ENCODE measurements at places on chromosomes 4 and X.

- no peak for DNase-seq
Observed at GRCh38 chr4:22045051-22045630, 96.6 kb upstream of the KCNIP4 start.

- no peak for DNase-seq
Observed at GRCh38 chr4:138409670-138410069, 167.5 kb upstream of the SLC7A11 start.

DNA sequence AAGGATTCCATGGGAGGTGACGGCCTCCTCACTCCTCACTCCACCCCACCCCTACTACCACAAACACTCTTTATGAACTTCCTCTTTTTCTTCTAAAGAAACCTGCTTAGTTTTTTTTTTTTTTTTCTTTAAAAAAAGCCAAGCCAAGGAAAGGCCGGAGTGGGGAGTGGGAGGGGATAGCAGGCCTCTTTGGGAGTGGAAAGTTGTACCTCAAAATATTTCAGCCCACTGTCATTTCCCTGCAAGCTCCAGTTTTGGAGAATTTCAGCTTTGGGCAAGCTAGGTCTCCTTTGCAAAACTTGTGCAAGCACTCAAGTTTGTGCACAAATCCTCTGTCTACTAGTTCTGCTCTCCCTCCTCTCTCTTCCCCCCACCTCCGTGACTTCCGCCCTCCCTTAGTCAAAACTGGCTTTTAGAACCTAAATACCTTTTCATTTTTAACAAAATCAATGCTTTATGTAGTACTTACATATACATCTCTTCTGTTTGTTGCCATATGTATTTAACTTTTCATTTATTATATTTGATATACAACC, 512 bp upstream of the ANTXR2 start:
- DNase-seq, result peak; percentile 83

GRCh38 chr4:101022151-101023024, 324.9 kb downstream of the PPP3CA start:
- DNase-seq, result no peak

DNA sequence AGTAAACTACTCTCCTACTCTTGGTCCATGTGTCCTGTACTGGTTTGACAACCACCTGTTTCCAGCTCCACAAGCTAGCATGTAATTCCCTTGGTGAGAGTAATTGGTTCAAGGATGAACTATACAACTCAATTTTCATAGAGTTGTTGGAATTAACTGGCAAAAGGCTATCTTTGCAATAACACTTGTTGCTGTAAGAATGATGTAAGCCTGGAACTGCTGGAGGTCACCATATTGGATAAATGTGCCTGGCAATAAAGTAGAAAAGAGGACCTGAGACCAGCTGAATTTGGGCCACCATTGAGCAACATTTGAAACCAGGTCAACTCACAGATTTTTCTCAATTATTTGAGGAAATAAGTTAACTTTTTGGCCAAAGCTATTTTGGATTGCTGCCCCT, 175.5 kb downstream of the CAMK2D start:
- DNase-seq, result peak; percentile 86

GRCh38 chrX:87140800-87141483, 376.7 kb upstream of the KLHL4 start:
- DNase-seq, result no peak

DNA sequence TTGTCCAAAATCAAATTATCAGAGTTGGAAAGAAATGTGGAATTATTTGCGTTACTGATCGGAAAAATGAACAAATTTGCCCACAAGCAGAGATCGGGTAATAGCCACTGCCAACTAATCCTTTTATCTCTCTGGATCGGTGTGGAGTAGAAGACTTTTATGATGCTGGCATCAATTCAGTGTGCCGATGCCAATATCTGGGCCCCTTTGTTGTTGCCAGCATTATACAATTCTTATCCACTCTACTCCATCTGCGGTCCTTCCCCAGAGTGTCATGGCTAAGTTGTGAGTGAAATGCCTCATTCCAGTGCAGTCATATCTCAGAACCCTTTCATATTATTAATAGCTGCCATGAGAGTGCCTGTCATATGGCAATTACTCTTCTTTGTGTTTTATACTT, 660.2 kb downstream of the ADGRL3 start:
- DNase-seq, result no peak

GRCh38 chrX:147570483-147570882, 341.2 kb upstream of the FMR1 start:
- DNase-seq, result no peak

- DNase-seq, result no peak
Observed at GRCh38 chr4:6681191-6681590, 12.5 kb upstream of the S100P start.

DNA sequence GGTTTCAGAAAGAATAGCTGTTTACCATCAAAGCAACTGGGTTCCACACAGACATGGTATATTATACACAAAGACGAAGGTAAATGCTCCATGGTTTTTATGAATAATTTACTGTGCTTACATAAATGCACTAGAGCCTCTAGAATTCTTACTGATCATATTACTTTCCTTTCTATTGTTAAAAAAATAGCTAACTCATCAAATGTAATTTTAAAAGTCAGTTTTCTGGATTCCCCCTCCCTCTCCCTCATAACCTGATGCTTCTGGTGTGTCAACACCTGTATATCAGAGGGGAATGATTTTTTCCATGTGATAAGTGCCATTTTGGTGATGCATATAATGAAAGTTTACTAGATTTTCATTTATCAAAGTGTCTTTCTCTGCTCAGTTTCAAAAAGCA, 31.1 kb upstream of the LEF1 start:
- DNase-seq, result no peak

- DNase-seq, result no peak
Observed at GRCh38 chr4:79982601-79983322, 90.3 kb downstream of the ANTXR2 start.

GRCh38 chr4:188435381-188435780, 296.1 kb downstream of the TRIML1 start:
- no peak for DNase-seq

DNA sequence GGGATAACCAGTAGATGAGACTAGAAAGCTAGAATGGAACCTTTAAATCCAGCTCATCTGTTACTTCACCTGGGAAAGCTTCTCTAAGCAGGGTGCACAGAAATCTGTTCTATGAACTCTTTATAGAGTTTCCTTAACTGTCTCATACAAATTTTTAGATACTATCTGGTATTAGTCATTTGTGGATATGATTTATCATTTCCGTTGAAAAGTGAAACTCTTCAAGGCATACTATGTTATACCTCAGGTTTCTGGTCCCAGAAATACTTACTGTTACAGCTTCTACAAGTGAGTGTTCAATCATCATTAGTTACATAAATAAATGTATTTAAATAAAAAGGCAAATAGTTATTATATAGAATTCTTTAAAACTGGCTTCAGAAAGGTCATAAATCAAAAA, 298.3 kb upstream of the AGA start:
- DNase-seq, result no peak

- DNase-seq, result no peak
Observed at GRCh38 chrX:14718403-14718802, 154.5 kb downstream of the FANCB start.

DNA sequence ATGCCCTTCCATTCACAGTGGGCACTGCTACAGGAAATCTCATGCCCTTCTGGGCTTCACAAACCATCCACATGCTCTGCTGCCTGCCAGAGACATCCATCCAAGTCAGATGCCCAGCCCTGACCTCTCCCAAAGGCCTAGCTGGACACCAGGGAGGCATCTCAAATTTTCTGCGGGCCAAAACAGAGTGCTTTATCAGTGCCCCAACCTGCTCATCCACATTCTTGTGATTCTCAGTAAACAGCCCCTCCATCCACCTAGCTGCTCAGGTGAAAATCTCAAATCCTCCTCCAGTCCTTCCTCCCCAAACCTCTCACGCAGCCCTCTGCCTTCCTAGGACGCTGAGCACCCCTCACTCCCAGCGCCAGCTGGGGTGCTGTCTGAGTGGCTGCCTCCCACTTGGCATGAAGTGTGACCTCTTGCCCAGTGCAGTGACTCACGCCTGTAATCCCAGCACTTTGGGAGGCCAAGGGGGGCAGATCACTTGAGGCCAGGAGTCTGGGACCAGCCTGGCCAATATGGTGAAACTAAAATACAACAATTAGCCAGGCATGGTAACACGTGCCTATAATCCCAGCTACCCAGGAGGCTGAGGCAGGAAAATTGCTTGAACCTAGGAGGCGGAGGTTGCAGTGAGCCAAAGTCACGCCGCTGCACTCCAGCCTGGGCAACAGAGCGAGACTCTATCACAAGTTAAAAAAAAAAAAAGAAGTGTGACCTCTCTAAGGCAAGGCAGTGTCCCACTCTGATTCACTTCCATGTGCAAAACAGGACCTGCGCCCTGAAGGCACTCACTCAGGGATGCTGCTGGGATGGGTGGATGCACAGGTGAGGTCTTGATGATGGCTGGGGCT, 1.7 kb upstream of the AFAP1 start:
- no peak for DNase-seq

DNA sequence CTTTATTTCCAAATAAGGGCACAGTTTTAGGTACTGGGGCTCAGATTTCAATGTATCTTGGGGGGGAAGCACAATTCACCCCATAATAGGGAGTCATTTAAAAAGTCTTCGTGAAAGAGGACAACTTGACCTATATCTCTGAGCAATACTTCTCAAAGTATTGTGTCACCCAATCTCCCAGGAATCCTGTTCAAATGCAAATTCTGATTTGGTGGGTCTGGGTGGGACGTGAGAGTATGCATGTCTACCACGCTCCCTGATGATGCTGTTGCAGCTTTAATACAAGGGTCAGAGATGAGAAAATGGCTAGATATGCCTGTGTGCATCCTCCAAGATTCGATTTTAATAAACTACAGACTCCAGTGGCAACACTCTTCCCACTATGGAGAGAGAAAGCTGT, 514.8 kb downstream of the BCOR start:
- no peak for DNase-seq

GRCh38 chrX:41234962-41235361, 99.0 kb upstream of the DDX3X start:
- DNase-seq, result no peak

DNA sequence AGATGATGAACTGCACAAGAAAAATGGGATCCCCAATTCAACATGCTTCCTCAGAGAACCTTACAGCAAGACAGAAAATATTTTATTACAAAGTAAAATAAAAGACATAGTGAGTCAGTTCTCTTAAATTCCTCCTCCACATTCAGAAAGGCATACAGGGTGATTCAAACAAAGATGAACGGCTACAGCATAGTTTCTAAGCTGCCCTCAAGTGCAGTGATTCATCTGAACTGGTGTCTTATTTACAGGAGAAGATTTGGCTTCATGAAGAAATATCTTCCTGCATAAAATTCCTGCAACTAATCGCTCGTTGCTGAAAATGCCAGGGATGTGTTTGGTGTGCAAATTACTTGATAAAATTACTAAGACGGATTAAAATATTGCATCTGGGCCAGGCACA, 103.6 kb downstream of the PRKX start:
- no peak for DNase-seq

GRCh38 chr4:18689308-18690115, 668.0 kb upstream of the LCORL start:
- peak; percentile 15 for DNase-seq

DNA sequence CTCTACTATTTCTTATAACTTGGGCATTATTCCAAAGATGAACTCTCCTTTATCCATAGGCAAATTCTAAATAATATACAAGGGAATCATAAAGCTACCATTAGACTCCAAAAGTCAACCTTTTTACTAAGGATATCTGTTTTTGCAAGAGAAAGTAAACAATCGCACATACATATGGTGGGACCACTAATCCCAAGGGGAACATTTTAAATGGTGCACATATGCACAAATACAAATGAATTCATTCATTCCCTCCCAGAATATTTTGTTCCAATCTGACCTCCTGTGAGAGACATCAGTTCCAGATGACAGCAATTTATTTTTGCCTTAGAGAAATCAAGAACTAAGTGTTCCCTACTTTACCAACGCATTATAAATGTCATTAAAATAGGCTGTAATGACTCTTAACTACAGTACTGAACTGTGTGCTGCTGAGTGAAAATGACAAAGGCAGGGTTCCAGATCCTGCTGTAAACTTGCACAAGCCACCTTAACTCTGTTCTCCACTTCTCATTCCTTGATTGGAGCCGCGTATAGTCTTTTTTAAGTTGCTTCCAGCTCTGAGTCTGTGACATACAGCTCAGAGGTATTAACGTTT, 2.0 kb downstream of the DHX15 start:
- DNase-seq, result no peak

DNA sequence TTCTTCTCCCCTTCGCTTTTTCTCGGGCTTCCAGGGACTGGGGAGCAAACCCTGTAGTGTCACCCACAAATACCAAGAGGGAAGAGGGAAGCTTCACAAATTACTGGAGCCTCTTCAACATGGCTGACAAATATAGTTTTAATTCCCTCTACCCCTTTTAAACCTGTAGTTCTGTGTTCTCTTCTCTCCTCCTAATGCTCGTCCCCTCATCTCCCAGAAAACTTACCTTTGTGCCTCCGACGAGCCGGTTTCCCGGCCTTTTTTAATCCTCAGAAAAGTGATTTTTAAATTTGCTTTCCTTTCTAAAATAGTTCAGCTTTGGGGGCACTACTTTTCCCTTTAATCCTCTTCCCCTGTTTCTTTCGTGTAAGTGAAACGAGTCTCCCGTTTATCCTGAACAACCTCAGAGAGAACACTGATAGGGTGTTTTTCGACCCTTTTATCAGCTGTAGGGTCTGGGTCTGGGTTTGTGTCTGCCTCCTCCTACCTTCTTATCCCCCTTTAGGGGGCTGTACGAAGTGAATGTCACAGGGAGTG, 408 bp downstream of the TET2 start:
- DNase-seq, result no peak

DNA sequence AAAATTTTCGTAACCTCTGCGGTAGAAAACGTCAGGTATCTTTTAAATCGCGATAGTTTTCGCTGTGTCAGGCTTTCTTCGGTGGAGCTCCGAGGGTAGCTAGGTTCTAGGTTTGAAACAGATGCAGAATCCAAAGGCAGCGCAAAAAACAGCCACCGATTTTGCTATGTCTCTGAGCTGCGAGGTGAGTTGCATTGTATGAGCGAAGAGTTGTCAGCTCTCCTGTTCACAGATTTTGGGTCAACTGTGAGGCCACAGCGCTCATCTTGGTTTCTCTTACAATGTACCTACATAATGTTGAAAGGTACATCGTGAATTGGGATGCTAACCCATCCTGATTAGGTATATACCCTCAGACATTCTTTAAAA, 486 bp downstream of the CLCN3 start:
- DNase-seq, result no peak

GRCh38 chr4:15254236-15254880, 173.5 kb upstream of the C1QTNF7 start:
- DNase-seq, result peak; percentile 67

GRCh38 chr4:3821580-3822229, 55.5 kb downstream of the ADRA2C start:
- DNase-seq, result no peak

GRCh38 chr4:140249351-140249750, 95.4 kb upstream of the MAML3 start:
- DNase-seq, result peak; percentile 7

DNA sequence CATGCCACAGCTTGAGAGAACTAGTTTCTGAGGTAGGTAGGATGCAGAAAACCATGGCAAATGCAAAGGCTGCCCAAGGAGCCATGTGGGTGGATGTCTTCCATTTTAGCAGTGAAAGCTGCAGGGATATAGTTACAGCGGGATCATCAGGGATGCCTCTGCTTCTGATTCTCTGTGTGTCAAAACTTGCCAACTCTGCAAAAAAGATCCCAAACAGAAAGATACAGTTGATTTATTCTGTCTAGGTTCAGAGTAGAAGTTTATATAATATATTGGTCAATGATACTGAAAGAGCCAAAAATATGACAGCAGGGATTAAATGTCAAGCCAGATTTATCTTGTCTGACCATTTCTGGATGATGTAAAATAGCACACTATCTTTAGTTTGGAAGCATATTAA, 42.4 kb upstream of the SFRP2 start:
- DNase-seq, result no peak
